ENCODE measurements at places on chromosomes 4 and X.

DNA sequence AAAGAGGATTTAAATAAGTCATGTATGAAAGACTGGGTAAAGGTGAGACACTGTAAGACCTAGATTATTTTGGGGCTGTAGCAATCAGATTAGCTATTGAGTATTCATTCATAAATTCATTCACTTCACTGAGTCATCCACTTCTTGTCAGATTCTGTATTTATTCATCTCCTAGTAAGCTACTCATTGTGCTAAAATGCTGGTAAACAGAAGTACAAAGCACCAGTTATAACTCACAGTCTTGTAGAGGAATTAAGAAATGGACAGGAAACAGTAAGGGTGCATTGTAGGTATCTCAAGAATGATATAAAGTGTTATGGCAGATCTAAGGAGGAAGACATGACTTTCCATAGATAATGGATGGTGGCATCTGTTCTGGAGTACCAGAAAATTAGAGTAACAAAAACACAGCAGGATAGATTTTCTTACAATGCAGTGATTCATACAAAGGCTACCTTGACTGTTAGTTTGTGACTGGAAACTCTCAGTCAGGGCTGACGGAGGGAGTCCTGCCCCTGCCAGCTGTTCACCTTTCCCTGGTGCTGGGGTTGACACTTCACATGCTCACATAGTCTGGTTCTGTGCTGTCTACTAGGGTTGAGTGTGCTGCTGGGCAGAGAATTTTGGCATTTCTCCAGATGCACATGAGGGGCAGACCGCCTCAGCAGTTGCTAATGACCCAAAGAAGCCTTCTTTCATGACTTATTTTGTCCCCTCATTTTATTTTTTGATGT, 26.5 kb upstream of the HAND2 start:
- DNase-seq: no peak

GRCh38 chr4:115274545-115274944, 161.1 kb upstream of the NDST4 start:
- DNase-seq: no peak

- no peak for DNase-seq
Observed at GRCh38 chr4:94574616-94575015, 122.9 kb downstream of the PDLIM5 start.

- no peak for DNase-seq
Observed at GRCh38 chr4:54318904-54319303, 89.8 kb downstream of the PDGFRA start.

DNA sequence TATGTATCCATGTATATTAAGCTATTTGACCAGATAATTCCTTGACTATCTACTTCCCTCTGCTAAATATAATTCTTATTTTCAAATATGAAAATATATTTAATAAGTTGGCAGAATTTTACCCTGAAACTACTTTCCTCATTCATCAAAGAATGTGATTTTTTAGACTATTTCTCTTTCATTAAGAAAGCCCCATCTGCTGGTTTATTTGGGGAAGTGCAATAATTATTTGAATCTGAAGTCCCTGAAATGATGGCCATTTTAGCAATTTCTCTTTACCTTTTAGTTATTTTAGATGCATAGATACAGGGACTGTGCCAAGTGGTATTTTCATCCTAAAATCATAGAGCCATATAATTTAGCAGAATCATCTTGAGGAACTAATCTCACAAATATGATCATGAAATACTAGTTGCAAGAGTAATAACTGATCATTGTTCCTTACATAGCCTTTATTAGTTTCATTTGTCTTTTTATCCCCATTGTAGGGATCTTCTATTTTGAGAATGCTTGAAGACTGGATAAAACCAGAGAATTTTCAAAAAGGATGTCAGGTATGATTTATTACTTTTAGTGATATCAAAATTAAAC, 39.0 kb downstream of the ENPEP start:
- no peak for DNase-seq

- DNase-seq: no peak
Observed at GRCh38 chr4:78613522-78614321, 62.2 kb downstream of the ANXA3 start.

- no peak for DNase-seq
Observed at GRCh38 chr4:81688085-81688484, 216.4 kb upstream of the RASGEF1B start.

DNA sequence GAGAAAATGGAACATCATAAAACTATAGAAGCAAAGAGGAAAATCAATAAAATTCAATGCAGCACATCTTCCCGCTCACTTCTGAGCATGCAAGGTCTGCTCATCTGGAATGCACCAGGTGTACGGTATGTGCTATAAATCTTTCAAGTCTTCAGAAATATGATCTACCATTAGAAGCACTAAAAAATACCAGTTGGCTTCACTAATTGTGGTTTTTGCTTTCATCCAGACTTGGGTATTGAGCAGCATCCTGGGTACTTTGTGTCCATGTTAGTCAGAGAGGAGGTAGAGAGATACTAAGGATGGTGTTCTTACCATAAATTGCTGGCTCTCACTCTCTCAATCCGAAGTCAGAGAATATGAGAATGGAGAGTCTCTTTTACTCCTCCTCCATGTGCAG, 477.1 kb downstream of the PPARGC1A start:
- DNase-seq: no peak

DNA sequence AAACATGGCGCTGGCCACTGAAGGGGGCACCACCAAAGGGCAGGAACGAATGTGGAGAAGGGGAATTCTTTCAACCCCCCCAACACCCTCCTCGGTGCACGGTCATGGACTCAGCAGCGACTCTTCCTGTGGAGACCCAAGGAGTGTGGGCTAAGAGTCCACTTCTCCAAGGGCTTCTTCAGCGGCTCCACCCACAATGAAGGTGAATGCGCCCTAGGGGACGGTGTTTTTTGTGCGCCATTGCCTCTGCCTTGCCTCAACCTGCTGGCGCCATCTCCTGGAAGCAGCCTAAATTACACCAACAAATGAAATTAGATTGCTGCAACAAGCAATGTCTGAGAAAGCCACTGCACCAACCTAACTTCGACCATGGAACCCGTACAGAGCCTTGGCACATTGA, 169.2 kb upstream of the MAGEB18 start:
- no peak for DNase-seq

DNA sequence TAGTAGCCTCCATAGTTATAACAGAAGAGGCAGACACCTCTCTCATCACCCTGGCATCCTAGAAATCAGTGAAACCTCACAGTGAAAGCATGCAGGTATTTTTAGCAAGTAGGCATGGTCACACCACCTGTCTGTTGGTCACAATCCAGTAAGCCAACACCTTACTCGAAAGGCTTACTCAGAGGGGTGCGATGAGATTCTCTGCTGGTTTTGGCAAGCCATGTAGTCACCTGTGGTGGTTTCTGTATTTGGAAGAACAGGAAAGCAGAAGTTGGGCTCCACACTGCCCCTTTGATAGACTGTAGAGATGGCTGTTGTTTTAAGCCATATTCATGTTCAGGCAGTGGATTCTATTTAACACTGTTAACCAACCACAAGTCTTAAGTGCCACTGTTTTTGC, 134.7 kb downstream of the DCLK2 start:
- no peak for DNase-seq

- no peak for DNase-seq
Observed at GRCh38 chr4:81512757-81513501, 41.2 kb upstream of the RASGEF1B start.

- no peak for DNase-seq
Observed at GRCh38 chrX:331151-331824, 12.7 kb upstream of the GTPBP6 start.

GRCh38 chr4:38113132-38113531, 152.9 kb downstream of the PTTG2 start:
- no peak for DNase-seq

DNA sequence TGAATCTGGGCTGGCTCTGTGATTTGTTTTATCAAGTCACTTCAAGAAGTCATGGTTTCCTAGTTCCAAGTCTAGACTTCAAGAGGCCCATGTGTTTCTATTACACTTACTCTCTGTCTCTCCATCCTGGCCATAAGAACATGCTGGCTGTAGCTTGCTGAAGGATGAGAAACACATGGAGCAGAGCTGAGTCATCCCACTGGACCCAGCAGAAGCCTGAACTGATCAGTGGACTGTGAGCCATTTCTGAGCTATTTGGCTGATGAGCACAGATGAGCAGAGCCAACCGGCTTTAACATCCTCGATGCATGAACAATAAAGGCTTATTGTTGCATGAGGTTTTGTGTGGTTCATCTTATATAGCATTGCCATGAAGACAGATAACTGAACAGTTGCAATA, 290.6 kb upstream of the BOD1L1 start:
- no peak for DNase-seq

GRCh38 chr4:85669204-85669603, 194.3 kb downstream of the ARHGAP24 start:
- no peak for DNase-seq

- no peak for DNase-seq
Observed at GRCh38 chr4:18816228-18816895, 794.8 kb upstream of the LCORL start.

DNA sequence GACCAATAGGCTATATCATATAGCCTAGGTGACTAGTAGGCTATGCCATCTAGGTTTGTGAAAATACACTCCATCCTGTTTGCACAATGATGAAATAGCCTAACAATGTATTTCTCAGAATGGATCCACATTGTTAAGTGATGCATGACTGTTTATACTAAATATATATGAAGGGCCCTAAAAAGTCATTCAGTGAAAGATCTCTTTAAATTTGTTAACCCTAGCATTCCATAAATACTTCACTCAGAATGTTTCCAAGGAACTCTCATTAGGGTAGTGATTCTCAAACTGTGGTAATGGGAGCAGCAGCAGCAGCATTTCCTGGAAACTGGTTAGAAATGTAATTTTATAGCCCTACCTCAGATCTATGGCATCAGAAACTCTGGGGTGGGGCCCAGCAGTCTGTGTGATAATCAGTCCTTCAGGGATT, 74.9 kb downstream of the PRRG1 start:
- no peak for DNase-seq

DNA sequence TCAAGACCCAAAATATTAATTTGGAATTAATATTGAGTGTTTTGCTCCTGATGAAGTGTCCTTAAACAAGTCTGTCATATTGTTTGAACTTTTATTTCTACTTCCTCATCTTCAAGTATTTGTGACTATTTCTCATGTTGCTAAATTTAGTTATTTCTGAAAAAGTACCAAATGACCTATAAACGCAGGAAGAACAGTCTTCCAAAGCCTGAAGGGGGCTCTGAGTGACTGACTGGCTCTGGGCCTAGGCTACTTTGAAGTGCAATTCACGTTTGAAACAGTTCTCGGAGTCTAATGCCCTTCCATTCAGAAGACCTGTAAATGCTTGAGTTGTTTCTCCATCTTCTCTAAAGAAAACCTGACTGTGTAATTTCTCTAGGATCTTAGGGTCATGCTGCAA, 26.5 kb downstream of the GALNT7 start:
- no peak for DNase-seq

DNA sequence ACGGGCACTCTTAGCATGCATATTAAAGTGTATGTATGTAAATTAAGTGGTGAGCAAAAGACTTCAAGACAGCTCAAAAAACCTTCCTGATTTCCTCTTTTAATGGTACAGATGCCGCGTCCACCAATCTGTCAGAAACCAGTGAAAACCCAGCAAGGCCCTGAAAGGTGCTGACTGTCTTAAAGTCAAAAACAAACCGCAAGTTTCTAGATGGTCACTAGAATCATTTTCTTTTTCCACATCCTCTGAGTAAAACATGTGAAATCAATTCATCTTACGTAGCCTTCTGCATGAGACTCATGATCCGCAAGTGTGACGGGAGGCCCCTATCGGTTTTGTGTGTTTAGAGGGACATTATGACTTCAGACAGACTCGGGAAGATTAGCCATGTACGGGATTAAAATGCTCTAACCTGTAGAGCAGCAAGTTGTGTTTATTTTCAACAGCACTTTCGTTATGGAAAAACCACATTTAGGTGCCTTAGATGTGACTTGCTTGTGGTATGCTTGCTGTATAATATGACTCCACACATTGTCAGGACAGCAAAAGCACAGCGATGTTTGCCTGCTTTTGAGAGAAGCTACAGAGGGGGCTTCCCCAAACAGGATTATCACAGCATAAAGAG, 88.2 kb upstream of the STS start:
- no peak for DNase-seq

- DNase-seq: no peak
Observed at GRCh38 chr4:18110099-18110498, 88.5 kb upstream of the LCORL start.

DNA sequence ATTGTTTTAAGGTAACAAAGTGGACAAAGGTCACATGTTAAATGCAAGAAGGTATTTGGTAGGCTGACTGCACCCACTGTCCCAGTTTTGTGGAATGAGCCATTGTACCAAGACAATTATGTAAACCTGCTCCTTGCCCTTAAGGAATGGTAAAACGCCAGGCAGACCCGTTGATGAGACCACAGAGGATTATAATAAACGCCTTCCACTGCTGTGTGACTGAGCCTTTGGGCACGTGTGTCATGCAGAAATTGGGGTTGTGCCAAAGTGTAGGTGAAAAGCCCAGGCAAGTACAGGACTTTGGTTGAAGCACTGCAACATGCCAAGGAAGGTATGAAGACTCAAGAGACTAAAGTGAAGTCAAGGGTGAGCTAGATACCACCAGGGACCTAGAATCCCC, 59.7 kb downstream of the LRRC66 start:
- DNase-seq: no peak

DNA sequence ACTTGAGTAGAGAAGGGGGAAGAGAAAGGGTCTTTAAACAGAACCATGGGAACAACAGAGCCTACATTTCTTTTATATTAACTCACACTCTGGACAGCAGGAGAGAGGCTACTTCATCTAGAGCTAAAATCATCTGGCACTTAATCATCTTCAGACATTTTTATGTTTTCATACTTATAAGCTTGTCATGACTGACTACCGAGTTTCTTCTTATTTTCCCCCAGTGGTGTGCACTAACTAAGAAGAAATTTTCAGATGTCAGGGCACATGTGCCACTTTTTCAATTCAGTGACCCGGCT, 11.8 kb upstream of the RTL5 start:
- no peak for DNase-seq

DNA sequence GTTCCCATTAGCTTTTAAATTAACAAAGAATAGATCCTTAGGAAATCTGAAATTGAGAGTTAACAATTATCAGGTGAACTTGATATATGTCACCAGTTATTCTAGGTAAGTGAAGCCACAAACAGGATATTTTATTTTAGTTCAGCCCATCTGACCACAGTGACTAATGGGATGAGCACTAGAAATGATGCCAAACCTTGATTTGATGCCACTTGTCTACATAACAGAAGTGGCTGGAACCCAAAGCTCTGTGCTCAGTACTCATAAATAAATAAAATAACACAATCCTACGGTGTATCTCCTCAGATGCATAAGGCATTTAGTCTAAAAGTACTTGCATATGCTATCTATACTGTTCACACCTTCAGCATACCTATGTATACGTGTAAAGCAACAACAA, 12.2 kb downstream of the SLITRK4 start:
- DNase-seq: no peak

- no peak for DNase-seq
Observed at GRCh38 chrX:72042852-72043248, 88.9 kb downstream of the RTL5 start.
